ENCODE measurements at places on chromosomes 16 and 17.

DNA sequence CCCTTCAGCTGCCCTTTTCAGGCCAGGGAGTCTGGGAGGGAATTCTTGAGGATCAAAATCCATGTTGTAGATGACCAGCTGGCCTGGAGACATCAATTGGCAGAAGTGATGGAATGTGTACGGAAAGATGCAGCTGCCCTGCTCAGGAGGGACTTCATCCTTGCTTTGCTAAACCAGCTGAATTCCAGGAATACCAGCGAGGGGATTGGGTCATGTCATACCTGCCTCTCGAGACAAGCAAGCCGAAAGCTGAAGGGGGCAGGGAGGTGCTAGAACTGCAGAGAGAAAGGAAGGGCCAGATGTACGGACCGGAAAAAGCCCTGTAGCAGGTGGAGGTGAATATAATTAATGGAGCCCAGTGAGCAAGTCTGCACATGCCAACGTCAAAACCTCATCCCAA, 25.6 kb upstream of the NTN1 start:
- no peak for DNase-seq

- DNase-seq = peak; percentile 85
Measured at GRCh38 chr16:4307215-4308037, 8.4 kb upstream of the GLIS2 start.

GRCh38 chr17:47781397-47781796, 40.2 kb downstream of the OSBPL7 start:
- no peak for DNase-seq

- no peak for DNase-seq
Measured at GRCh38 chr16:1222553-1223354, 2.3 kb downstream of the TPSG1 start.

GRCh38 chr17:43718544-43718943, 40.0 kb downstream of the SOST start:
- no peak for DNase-seq

GRCh38 chr17:76550712-76551615, 11.1 kb downstream of the PRCD start:
- DNase-seq = no peak

GRCh38 chr16:79653373-79653891, 52.9 kb upstream of the MAF start:
- DNase-seq = no peak

DNA sequence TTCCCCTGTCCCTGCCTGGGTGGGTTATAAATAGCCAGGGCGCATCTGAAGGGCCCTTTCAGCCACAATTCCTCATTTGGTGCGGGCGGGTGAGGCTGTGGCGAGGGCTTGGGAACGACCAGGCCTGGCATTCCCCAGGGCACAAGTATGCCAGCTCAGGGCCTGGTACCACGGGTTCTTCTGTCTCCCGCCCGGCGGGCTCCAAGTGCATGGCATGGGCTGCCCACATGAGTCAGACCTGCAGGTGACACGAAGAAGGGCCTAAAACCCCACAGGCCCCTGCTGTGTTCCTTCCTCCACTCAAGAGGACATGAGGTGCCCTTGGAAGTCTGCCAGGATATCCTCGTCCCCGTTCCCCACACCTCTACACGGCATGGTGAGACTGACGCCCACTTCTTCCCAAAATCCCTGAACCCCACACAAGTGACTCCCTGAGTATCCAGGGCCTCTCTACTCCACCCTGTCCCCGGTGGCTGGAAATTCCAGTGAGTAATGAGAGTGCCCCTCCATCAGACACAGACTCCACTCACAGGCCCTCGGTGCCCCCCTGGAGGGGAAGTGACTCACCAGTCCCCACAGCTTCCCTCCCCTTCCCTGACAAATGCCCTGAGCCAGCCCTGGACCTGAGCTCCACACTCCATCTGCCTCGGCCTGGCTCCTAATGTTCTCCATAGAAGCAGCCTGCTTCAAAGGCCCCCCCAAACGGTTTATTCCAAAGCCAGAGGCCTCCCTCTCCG, 68.8 kb downstream of the ABR start:
- peak; percentile 73 for DNase-seq

DNA sequence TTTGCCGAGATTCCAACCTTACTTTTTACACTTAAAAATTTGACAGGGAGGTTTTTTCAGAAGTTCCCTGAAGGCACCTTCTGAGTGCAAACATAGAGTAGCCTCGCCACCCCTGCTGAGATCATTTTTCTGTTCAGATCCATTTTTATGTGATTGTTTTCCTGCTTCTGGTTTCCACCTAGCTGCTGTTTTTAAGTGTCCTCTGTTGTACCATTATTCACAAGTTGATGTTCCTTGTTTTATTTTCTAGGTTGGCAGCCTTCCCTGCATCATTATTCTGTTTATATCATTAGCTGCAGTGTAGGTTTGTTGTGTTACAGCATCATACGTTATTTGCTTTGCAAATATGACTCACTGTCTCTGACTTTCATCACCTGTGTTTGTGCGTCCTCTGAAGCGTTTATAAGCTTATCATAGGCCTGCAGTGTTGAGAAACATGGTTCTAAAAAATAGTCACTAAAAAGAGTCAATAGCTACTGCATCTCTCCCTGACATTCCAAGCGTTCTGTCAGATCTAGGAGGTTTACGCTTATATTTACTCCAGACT, 116.9 kb upstream of the CLEC3A start:
- no peak for DNase-seq

- DNase-seq = peak; percentile 99
Measured at GRCh38 chr17:7572588-7573323, 6.7 kb upstream of the CD68 start.

GRCh38 chr16:70746708-70747424, 54.1 kb downstream of the VAC14 start:
- DNase-seq = no peak

- no peak for DNase-seq
Measured at GRCh38 chr16:87713451-87714229, 52.1 kb downstream of the KLHDC4 start.

GRCh38 chr17:33531311-33531710, 238.2 kb upstream of the ASIC2 start:
- no peak for DNase-seq

DNA sequence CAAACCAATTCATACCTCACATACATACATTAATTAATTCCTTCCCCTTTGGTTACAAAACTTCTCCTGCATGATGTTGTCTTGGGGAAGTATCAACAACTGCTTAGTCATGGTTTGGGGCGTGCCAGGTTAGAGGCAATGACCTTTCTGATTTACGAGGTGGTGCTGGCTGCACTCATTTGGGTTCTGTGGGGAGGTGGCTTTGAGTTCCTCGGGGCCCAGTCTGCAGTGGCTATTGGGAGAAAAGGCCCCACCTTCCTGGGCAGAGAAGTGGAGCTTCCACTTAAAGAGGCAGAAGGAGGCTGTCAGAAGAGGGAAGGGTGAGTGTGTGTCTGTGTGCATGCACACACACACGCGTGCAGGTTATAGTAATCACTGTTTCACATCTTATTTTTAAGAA, 10.2 kb upstream of the ETV4 start:
- DNase-seq = no peak

DNA sequence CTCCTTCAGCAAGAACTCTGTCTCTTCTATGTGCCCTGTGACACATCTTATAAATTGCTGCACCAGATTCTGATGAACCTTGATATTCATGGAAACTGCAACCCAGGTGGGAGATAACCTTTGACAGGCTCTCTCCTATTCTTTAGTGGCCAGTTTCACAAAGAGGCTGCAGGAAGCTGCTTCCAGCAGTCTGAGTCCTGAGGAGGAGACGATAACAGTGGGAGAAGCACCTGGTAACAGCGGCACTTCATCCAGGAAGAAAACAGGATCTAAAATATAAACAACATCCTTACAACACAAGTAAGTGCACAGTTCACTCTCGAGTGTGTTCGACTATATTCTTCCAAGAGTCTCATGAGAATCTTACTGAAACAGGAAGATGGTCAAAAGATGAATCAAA, 180.1 kb downstream of the MAP2K6 start:
- no peak for DNase-seq

GRCh38 chr17:36846410-36847292, 90.6 kb upstream of the LHX1 start:
- DNase-seq = no peak

- DNase-seq = no peak
Measured at GRCh38 chr17:35080536-35080935, 17.0 kb upstream of the RFFL start.

- DNase-seq = no peak
Measured at GRCh38 chr17:52143542-52143941, 15.0 kb downstream of the CA10 start.

DNA sequence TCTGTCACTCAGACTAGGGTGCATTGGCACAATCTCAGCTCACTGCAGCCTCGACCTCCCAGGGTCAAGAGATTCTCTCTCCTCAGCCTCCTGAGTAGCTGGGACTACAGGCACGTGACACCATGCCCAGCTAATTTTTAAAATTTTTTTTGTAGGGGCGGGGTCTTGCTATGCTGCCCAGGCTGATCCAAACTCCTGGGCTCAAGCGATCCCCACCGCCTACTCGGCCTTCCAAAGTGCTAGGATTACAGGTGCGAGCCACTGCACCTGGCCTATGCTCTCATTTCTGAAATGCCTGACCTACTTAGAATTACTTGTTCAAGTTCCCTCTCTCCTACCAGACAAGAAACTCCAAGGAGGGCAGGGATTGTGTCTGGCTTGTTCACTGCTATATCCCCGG, 5.1 kb upstream of the GP2 start:
- no peak for DNase-seq

- no peak for DNase-seq
Measured at GRCh38 chr17:15481481-15481880, 14.1 kb upstream of the CDRT4 start.

DNA sequence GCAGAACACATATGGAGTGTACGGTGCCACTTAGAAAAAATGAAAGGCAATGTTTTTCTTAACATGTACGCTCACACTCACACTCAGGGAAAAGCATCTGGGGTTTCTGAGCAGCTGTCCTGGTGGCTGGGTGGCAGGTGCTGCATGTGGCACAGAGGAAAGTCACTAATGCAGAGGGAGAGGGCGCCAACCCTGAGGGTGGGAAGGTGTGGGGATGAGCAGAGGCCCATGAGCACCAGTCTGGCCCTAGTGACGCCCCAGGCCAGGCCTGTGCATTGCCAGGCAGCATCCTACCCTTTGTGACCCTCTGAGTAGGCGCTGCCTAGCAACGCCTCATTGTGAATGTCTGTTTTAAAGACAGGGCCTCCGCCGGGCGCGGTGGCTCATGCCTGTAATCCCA, 19.1 kb upstream of the LCMT1 start:
- DNase-seq = no peak

- DNase-seq = no peak
Measured at GRCh38 chr16:7390974-7391373, 58.3 kb downstream of the RBFOX1 start.

GRCh38 chr17:49910094-49910857, 58.7 kb upstream of the DLX4 start:
- no peak for DNase-seq

- no peak for DNase-seq
Measured at GRCh38 chr17:40470932-40471828, 27.9 kb downstream of the IGFBP4 start.

DNA sequence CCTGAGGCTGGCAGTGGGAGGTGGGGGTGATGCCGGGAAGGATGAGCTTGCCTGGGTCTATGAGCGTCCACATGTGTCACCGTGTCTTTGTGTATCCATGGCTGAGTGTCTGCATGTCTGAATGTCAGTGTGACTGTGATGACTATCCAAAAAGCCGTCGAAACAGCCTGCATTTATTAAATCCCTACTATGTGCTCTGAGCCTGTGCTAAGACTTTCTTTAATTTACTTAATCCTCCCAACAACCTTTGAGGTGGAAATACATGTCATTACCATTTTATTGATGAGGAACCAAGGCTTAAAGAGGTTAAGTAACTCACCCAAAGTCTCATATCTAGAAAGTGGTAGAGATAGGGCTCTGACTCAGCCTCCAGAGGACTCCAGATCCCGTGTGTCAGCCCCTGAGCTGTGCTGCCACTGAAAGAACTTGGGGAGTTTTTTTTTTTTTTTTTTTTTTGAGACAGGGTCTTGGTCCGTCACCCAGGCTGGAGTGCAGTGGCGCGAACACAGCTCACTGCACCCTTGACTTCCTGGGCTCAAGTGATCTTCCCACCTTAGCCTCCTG, 20.0 kb downstream of the ARHGAP23 start:
- DNase-seq = no peak

DNA sequence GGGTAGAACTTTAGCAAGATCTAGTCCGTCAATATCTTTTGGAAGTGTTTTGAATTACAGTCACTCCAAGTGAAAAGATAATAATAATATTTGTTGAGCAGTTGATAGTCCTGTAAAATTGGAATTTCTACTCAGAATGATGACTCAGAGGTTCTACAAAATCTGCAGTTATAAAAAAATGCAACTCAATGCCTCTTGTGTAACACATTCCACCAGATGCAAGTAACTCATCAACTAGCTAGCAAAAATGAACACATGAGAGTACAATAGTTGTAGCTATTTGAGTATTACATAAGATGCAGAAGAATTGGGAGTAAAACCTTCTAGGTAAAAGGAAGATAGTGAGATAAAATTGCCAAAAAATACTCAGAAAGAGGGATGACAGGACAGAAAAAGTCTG, 177.2 kb downstream of the CDH8 start:
- no peak for DNase-seq

- no peak for DNase-seq
Measured at GRCh38 chr17:43759836-43760235, 1.2 kb upstream of the SOST start.

- DNase-seq = no peak
Measured at GRCh38 chr16:48958681-48959080, 323.0 kb downstream of the CBLN1 start.

- DNase-seq = no peak
Measured at GRCh38 chr16:17177242-17177958, 293.4 kb downstream of the XYLT1 start.

- DNase-seq = no peak
Measured at GRCh38 chr16:67423611-67424260, 7.2 kb upstream of the HSD11B2 start.

DNA sequence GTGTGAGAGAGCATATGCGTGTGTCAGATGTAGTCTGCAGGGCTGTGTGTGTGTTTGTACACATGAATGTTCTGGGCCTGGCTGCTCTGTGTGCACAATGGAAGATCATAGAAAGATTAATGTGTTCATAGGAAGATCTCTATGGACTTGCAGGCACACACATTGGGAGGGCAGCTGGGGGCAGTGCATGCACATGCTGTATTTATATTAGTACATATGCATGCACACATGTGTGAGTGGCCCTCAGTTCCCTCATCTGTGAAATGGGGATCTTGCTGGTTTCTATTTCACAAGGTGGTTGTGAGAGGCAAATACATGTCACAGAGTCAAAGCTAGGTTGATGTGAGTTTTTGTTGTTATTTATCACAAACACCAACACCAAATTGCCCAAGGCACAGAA, 2.1 kb downstream of the CA7 start:
- no peak for DNase-seq
